Right renal pelvis (tissue), 4 donors: ENCODE measurements at places on chromosomes 3 and 15. TPM values are rescaled to one million over a fixed set of nuclear protein-coding genes. Genes with fewer than 3 reads are reported as not detected.

DNA sequence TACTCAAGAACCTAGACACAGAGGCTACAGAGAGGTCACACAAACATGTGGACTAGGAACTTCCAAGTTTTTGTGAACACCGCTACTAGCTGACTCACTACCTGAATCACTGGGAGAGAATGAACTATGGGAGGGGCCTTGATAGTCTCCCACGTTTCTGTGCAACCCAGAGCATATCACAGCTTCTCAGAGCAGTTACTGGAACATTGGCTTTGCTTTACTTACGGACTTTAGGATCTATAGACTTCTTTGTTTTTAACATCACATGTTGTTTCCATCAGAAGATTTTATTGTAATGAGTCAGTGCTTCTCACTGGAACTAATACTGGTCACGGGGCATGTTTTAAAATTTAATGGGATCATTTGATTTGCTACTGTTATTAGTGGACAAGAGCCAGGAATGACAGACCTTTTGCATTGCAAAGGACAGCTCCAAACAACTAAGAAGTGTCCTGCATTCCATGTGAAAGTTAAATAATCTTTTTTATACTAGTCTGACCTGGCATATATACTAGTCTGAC is 35.6 kb downstream of the RTP4 start:
- peak; percentile 43 for DNase-seq

Gene EBLN2
- polyA plus RNA-seq, result 3.5 TPM

- no peak for DNase-seq
Measured at GRCh38 chr3:105233010-105233409, 133.7 kb upstream of the ALCAM start.

DNA sequence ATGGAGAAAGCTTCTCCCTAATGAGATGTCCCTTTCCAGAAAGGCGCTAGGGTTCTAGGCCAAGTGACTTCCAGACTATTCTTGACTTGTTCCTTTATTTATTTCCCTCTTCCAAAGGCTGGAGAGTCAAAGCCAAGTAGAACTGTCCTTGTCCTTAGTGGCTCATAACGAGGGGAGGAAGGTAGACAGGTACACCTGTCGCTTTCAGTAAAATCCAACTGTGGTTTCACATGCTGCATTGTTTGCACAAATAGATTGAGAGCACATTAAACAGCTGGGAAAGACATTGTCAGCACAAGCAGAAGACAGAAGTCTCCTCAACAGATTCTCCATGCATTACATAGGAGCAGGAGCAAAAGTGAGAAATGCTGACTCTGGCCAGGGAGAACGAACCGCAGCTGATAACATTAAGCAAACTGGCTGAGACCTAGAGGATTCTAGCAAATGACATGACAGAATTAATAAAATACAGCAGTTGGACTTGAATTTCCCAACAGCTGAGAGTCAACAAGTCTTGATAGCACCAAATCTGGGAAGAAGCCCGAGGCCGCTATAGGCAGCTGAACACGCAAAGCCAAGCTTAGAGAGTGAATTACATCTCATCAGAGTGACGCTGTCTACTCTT is 227.7 kb downstream of the TLE3 start:
- peak; percentile 7 for DNase-seq

Gene LARP6
- polyA plus RNA-seq, result 15.1 TPM

- no peak for DNase-seq
Measured at GRCh38 chr3:158050461-158050860, 55.8 kb downstream of the SHOX2 start.
